ENCODE measurements at places on chromosomes 12 and 14. TPM values are rescaled to one million over a fixed set of nuclear protein-coding genes. Genes with fewer than 3 reads are reported as not detected.

Gene DNAH10
- not detected for total RNA-seq

Gene DNAJC22
- total RNA-seq = not detected

Gene DHH
- total RNA-seq = 2.7 TPM

Gene SAV1
- 29.6 TPM for total RNA-seq

Gene ERP27
- total RNA-seq = 1.0 TPM

Gene OTX2
- not detected for total RNA-seq

Gene CDK17
- total RNA-seq = 46.4 TPM

Gene MGST1
- 169 TPM for total RNA-seq

Gene PLA2G1B
- 2.0 TPM for total RNA-seq

Gene GNB3
- 4.0 TPM for total RNA-seq

Gene DLGAP5
- total RNA-seq = 0.10 TPM

Gene SLC38A4
- total RNA-seq = 1.5 TPM

Gene SOAT2
- total RNA-seq = 0.32 TPM

Gene KCNJ8
- total RNA-seq = 30.9 TPM

Gene SLC25A21
- 1.2 TPM for total RNA-seq

Gene KCNA5
- total RNA-seq = 3.0 TPM

Gene KIF26A
- 6.9 TPM for total RNA-seq

Gene MMP17
- total RNA-seq = 4.3 TPM

Gene LALBA
- total RNA-seq = not detected

Gene TSPAN9
- total RNA-seq = 38.5 TPM

Gene TMEM233
- total RNA-seq = 0.90 TPM

Gene OR4K5
- not detected for total RNA-seq

Data from posterior vena cava (tissue), 2 donors.